ENCODE measurements at places on chromosomes 4 and X.
A peak's percentile ranks its signal among the peaks of the same experiment; 100 is the strongest.

DNA sequence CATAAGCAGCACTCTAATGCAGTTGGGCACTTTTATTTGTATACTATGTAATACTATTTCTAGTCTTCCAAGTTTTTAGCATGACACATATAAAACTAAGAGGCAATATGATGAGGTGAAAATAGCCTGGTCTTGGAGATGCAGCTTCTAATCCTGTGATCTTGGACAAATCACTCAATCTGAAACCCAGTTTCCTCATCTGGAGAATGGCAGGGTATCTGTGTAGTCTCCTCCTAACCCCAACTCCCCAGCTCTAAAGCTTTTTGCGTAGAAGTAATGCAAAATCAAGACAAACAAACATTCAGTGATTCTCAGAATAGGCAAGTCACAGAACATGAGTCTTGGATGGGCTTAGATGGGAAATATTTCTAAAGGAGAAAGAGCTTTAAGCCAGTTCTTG, 36.7 kb upstream of the IL21 start:
- no peak for DNase-seq

GRCh38 chr4:42151568-42152506, 618 bp downstream of the BEND4 start:
- DNase-seq, result peak; percentile 6

DNA sequence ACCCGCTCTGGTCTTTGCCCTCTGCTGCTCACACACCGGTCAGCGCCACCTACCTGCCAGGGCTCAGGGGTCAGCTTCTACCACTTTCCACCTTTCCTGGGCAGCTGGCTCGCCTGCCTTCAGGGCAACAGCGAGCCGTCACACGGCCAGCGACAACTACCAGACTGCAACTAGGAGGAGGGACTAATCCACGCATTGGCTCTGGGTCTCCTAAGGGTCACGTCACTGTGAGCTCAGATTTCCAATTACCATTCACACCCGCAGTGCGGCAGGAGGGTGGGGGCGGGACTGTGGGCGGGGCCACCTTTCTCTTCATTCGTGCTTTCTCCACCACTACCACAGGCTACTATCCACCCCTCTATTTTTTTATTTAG, at the start of gene BEX5:
TSS of gene BEX5 (minus strand) at position 172 of the 374 bp plus-strand sequence. CDS start 1,712 bp downstream, outside the sequence.
- DNase-seq, result peak; percentile 49

- no peak for DNase-seq
Observed at GRCh38 chr4:83207497-83208101, 77.0 kb downstream of the COQ2 start.

- DNase-seq, result no peak
Observed at GRCh38 chr4:139628184-139629012, 37.2 kb upstream of the MGST2 start.

- no peak for DNase-seq
Observed at GRCh38 chr4:139798456-139798855, 132.8 kb downstream of the MGST2 start.

GRCh38 chr4:38856046-38856445, 571 bp downstream of the TLR6 start:
- DNase-seq, result no peak

- DNase-seq, result peak; percentile 71
Observed at GRCh38 chr4:88378691-88379559, at the start of gene HERC6. Gene HERC6 (plus strand): TSS chr4:88378852. CDS start chr4:88378922, 70 bp downstream.

DNA sequence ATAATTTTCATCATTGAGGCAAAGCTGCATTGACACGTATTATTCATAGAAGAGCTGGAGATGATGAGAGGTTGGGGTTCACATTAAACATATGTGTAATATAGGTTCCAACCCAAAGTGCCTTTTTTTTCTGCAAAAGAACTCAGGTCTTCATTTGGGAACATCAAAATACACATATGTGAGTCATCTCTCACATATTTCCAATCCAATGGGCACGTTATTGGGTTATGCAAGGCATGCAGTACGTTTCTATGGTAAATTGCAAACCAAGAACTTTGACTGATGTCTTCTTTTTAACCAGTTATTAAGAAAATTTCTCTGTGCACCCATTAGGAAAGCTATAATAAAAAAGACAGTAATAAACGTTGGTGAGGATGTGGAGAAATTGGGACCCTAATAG, 150.3 kb upstream of the FAM9B start:
- no peak for DNase-seq

GRCh38 chr4:89009761-89010369, 47.1 kb downstream of the FAM13A start:
- DNase-seq, result no peak

DNA sequence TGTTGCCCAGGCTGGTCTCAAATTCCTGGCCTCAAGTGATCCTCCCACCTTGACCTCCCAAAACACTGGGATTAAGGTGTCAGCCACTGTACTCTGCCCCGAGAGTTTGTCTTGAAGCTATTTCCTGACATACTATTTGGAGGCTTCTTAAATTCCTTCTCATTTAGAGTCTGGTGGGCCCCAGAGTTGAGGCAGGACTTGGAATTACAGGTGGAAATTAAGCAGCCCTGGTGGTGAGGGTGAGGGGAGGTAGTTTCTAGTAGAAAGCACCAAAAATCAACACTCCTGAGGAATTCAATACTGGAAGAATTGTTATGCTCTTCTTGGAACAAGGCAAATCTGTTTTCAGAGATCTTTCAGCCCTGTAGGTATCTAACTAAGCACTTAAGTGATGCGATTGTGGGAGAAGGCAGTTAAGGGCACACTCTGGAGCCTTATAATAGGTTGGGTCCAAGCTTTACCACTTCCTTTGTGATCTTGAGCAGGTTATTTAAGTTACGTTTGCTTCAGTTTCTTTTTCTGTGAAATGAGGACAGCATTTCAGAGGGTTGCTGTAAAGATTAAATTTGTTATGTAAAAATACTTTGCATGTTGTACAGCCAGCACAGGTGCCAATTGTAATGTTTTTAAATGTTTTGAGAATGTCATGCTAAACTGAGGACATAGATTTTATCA, 200.7 kb downstream of the SOWAHB start:
- no peak for DNase-seq

- DNase-seq, result no peak
Observed at GRCh38 chr4:145679991-145680455, at the start of gene C4orf51. Gene C4orf51 (plus strand): TSS chr4:145680146. CDS start chr4:145680204, 58 bp downstream.

DNA sequence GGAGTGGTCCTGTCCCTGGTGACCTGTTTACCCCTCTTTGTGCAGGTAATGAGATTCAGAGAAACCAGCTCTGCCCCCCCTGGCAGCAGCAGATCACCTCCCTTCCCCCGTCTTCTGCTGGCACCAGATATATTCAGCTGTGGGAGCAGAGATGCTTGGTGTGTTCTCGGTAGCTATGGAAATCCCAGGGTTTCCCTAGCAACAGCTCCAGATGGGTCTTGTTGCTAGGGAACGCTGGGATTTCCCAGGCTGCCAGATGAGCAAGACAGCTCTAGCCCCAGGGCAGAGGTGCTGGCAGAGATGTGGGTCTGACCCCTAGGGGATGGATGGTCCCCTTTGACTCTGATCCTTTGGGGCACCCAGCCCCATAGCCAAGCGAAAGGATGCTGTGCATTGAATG, 20.2 kb downstream of the CETN2 start:
- no peak for DNase-seq

GRCh38 chr4:89382439-89382838, 74.8 kb upstream of the GPRIN3 start:
- no peak for DNase-seq

DNA sequence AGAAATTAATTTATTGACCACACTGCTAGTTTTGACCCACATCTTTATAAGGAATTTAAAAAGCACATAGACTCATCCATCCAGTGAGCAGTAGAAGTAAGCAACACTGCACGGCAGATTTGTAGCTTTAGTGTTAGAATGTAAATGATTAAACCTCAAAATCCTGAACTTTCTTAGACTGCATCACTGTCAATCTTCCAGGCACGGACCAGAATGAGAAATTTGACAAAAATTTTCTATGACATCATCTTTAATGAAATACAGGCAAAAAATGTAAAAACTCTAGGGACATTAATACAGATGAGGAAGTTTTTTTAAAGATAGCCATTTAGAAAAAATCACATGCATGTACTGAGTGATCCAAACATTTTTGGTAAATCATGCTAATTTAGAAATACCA, 29.2 kb downstream of the NLGN4X start:
- no peak for DNase-seq

DNA sequence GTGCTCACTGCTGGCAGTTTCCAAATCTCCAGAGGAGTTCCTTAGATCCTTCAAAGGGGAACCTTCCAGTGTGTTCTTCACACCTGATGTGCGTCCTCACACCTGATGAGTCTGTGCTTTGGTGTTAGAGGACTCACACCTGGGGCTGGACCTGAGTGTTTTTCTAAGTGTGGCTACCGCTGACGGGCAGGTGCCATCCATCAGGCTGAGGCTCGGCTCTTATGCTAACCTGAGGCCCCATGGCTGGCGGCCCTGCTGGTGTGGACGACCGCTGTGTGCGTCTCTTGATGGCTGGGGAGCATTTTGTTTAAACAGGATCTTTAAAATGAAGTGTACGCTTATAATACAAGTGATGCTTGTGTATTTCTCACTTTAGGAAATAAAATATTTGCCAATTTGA, 28.4 kb downstream of the PCGF3 start:
- DNase-seq, result no peak

- no peak for DNase-seq
Observed at GRCh38 chr4:2638730-2639129, 102.3 kb downstream of the FAM193A start.

DNA sequence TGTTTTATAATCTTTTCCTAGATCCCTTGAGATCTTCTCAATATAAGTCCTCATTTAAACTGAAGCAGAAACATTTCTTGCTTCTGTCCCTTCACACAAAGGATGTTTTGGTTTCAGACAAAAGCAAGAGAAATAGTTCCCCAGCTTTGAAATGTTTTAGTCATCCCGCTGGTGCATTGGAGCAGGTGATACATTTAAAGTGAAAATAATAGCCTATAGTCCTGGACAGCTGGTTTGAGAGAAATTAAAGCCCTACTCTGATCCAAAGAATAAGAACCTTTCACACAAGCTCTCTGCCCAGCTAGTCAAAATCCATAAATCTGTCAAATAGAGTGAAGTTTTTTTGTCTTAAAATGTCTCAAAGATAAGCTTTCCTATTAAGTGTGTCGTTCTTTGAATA, 79.4 kb downstream of the LUZP4 start:
- DNase-seq, result no peak

- no peak for DNase-seq
Observed at GRCh38 chr4:65667506-65668041, 2.7 kb downstream of the EPHA5 start.
